ENCODE measurements at places on chromosomes 12 and 14.
A peak's percentile ranks its signal among the peaks of the same experiment; 100 is the strongest.

DNA sequence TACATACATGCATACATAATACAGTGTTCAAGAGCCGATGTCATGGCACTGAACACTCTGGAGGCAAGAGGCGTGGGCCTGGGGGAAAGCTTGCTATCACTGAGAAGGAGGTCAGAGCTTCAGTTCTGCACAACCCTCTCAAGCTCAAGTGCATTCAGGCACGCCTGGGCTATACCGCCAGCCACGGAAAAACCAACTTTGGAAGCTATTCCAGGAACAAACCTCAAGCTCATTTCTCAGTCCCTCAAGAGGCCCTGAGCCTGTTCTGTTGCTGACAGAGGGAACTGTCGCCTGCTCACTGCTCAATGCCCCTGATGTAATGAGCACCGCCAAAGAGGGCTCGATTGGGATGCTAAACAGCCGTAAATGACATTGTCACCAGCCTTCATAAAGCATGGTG is 9.2 kb downstream of the NOS1 start:
- no peak for DNase-seq

GRCh38 chr14:68962681-68963080 is 16.4 kb downstream of the ACTN1 start:
- no peak for DNase-seq

GRCh38 chr14:69291396-69291795 is 31.4 kb downstream of the GALNT16 start:
- DNase-seq, result no peak

DNA sequence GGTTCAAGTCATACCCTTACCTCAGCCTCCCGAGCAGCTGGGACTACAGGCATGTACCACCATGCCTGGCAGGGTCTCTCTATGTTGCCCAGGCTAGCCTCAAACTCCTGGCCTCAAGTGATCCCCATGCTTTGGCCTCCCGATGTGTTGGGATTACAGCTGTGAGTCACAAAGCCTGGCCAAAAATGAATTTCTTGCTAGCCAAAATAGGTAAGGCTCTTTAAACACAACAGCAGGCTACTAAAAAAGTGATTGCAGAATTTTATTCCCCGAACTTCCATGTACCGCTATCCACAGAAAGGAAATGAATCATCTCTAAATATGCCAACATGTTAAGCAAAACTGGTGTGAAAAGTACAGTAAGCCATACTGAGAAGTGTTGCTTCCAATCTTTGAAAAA is 50.6 kb downstream of the WDHD1 start:
- peak; percentile 42 for DNase-seq

GRCh38 chr12:12903642-12904609 is 12.6 kb downstream of the GPRC5A start:
- DNase-seq, result peak; percentile 29

DNA sequence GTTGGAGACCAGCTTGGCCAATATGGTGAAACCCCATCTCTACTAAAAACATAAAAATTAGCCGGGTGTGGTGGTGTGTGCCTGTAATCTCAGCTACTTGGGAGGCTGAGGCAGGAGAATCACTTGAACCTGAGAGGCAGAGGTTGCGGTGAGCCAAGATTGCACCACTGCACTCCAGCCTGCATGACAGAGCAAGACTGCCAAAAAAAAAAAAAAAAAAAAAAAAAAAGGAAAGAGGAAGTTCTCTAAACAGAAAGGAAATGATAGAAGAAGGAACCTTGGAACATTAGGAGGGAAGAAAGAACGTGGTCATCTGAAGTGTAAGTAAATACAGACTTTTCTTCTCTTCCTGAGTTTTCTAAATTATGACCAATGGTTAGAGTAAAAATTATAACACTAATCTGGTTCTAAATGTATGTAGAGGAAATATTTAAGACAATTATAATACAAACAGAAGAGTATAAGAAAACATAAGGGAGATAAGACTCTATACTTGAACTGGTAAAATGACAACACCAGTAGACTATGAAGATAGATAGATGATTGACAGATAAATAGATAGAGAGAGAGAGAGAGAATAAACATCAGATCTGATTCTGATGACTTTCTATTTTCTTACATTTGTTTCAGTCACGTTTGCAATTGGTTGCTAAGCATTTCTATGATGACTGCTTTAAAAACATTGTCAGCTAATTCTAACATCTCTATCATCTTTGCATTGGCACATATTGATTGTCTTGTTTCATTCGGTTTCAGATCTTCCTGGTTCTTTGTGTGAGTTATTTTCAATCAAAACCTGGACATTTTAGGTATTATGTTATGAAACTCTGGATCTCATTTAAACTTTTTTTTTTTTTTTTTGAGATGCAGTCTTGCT is 12.9 kb upstream of the CORO1C start:
- DNase-seq, result peak; percentile 59

DNA sequence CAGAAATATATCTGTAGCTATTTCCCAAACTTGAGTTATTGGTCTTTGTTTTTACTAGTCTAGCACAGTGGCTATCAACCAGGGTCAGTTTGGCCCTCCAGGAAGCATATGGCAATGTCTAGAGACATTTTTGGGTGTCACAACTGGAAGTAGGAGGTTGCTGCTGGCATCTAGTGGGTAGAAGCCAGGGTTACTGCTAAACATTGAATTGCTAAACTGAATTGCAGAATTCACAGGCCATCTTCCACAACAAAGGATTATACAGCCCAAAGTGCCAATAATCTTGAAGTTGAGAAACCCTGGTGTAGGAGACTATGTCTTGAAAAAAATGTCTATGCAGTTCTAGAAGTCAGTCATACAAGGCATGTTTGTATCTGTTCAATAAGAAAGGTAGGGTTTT is 27.7 kb downstream of the ARHGAP5 start:
- peak; percentile 34 for DNase-seq

GRCh38 chr14:99188731-99189191 is 83.2 kb downstream of the BCL11B start:
- DNase-seq, result no peak

DNA sequence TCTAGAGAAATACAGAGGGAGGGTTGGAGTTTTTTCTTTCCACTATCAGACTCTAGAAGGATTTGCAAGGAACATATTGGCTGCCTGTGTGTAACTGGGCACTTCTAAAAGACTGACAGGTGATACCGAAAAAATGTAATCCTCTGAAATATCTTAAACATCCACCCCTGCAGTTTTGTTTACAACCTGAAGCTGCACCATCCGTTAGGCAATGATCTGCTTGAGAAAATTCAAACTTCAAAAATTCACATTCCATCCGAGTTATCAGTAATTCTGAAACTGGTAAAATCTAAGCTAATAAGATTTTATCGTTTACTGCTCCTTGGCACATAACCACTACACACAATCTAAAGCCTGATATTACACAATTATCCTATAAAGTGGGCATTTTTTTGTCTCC is 528.6 kb downstream of the FUT8 start:
- no peak for DNase-seq

- DNase-seq, result no peak
Measured at GRCh38 chr12:64466178-64466577, 14.3 kb downstream of the TBK1 start.

- DNase-seq, result peak; percentile 83
Measured at GRCh38 chr12:56565510-56566101, 44.0 kb downstream of the RBMS2 start.

- DNase-seq, result no peak
Measured at GRCh38 chr14:96268431-96269358, 12.7 kb downstream of the BDKRB1 start.

DNA sequence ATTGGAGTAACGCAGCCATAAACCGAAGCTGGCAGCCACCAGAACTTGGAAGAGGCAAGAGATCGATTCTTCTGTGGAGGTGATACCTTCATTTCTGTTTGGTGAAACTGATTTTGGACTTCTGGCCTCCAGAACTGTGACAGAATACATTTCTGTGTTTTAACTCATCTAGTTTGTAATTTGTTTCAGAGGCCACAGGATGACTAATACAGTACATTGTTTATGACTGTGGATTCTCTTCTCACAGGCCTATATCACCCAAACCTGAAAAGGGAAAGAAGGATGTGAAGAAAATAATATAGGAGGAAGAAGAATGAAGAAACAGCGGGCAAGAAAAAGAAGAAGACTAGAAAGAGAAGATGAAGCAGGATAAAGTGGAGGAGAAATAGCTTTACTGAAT is 263.8 kb upstream of the DIO2 start:
- DNase-seq, result no peak

- no peak for DNase-seq
Measured at GRCh38 chr12:46886541-46887041, 60.8 kb upstream of the SLC38A4 start.

Measured in Kasumi-1 (cell line).